SW480 (cell line): ENCODE measurements at places on chromosomes 6 and 20.

DNA sequence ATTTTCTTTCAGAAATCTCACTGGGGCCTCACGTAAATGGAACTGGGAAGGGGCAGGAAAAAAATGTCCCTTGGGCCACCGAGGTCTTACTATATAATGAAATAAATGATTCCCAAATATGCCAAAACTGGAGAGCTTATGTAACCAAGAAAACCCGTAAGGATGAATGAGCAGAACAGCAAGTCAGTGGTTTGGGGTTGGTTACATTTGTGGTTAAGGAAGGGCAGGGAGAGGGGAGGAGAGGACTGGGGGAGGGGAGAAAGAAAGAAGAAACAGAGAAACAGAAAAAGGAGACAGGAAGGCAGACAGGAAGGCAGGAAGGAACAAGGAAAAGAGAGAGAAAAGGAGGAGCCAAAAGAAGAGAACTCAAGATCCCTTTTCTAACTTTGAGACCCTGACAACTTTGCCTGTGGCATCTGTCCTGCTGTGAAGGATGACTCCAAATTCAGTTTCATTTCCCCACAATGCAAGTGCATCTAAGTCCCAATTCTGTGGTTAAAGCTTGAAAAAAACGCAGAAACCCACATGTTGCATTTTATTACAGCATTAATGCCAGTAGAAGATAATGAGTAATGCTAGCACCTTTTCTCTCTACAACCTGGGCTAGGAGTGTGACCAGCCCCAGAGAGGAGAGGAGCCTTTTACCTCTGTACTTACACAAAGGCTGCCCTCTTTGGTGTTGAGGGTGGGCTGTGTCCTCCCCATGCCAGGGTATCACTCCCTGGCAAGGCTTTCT, 10.8 kb upstream of the ARMC2 start:
- DNase-seq, result peak; percentile 28

- no peak for DNase-seq
These were observed 622.6 kb upstream of the SLC35B3 start for GRCh38 chr6:9057937-9058336.

- no peak for DNase-seq
These were observed 52.2 kb downstream of the SAMD5 start for GRCh38 chr6:147560670-147561069.

- no peak for DNase-seq
These were observed 537.9 kb downstream of the CD83 start for GRCh38 chr6:14655201-14656061.

- no peak for DNase-seq
These were observed 206.7 kb upstream of the SULF2 start for GRCh38 chr20:47991875-47992488.

DNA sequence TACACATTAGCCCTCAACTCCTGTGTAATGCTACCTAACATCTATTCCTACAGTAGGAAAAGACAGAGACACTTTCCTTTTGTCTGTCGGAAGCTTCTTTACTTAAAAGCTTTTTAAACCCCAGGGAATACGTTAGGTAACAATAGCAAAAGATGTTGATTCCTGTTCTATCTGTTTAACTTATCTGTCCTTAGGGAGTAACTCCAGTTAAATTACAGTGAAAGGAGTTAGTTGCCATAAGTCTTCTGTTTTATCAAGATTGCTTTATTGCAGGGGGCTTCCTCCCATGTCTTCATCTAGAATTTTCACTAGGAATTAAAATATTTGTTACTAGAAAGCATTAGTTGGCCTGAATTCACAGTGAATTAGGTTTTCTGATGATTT, 26.2 kb downstream of the TOP1 start:
- no peak for DNase-seq

GRCh38 chr20:19252451-19253120, 40.1 kb downstream of the SLC24A3 start:
- DNase-seq, result no peak

DNA sequence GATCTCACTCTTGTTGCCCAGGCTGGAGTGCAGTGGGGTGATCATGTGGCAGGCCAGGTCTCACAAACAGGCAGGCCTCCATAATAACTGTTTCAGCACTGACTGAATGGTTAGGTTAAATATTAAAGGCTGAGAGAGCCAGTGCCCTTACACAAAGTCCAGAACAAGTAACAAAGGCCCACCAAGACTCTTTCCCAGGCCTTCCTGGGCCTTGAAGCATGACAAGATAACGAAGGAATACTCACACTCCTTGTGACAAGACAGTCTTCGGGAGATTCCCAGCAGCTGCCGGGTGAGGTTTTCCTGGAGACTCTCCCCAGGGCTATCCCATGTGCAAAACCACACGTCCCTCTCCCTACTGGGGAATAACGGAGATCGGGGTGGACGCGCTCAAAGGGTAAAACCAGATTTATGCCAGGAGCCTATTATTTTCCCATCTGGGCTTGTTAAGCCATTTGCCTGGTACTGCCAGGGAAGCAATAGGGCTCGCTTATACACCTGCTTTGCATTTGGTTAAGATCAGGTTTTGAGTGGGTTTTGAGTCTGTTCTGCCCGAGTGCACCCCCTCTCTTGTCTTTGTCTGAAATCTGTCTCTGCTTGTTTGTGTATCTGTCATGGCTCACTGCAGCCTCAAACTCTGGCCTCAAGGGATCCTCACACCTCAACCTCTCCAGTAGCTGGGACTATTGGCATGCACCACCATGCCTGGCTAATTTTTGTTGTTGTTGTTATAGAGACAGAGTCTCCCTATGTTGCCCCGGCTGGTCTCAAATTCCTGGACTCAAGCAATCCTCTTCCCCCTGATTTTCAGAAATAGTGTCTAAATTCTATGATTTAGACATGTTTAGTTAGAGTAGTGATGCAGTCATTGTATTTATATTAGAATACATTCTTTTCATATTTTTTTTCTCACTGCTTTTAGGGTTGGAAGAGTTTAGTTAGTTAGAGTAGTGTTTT, 1.4 kb upstream of the ENPP3 start:
- no peak for DNase-seq

DNA sequence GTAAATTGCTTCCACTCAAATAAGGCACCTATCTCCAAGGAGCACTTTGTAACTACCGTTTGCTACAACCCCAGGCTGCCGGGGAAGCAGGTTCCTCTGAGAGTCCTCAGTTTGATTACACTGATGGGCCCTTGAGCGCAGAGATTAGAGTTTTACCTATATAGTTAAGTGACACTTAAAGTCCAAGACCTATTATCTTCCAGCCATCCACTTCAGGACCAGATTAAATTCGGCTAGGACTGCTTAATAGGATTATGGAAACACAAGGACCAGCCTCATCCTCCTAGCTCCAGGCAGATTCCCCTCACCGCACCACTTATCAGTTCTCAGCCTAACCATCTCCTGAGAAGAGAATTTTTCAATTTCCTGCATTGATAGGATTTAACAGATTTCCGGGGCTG, 64.7 kb upstream of the TIAM2 start:
- no peak for DNase-seq

GRCh38 chr6:2209226-2209809, 36.1 kb downstream of the GMDS start:
- peak; percentile 35 for DNase-seq

- DNase-seq, result peak; percentile 79
These were observed 844 bp downstream of the WFDC2 start for GRCh38 chr20:45470262-45470931.

DNA sequence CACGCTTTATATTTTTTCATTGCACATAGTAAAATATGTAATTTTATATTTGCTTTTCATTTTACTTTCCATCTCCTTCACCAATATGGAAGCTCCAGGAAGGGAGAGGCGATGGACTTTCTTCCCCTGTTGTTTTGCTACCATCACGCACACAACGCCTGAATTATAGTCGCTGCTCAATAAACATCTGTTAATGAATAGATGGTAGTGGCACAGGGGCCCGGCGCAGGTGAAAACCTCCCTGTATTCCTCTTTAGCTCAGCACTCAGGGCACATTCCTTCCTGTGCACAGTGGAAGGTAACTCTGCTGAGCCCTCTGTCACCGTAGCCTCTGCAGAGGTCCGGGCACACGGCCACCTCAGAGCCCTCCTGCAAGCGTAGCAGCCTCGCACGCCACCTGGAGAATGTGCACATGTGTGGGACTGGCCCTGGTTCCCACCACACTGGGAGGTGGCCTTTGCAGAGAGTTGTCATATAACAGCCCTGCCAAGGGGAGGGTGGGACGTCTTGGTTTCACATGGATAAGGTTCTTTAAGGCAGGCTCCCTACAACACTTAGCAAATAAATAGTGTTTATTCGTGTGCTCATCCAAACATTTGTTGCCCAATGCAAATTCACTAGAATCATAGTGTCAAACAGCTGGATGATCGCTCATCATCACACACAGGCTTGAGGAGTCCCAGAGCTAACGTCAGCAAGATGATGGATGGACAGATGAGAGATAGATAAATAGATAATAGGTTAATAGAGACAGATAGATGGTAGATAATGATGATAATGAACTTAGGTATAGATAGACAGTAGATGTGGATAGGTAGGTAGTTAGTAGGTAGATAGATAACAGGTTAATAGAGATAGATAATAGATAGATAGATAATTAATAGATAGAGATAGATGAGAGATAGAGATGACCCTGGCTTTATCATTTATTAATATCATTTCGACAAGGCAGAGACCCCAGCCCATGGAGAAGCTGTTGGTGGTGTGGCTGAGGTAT, 32.3 kb upstream of the AFDN start:
- DNase-seq, result no peak

- no peak for DNase-seq
These were observed 152.4 kb upstream of the MLN start for GRCh38 chr6:33956206-33956605.

DNA sequence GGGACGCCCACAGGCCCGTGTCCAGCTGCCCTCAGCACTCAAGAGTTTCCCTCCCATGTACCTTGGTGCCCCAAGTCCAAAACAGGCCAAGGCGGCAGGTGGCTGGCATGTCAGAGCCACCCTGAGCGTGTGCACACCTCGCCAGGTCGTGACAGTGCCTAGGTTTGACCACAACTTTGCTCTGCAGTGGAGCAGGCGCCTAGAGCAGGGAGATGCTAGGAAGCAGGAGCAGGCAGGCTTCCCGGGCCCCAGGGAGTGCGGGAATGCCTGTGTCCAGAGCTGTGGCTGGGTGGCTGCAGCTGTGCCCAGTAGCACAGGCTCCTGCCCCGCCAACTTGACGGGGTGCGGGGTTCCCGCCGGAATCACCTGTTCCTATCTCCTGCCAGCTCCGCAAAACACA, 380.8 kb upstream of the IMPG1 start:
- no peak for DNase-seq

- peak; percentile 76 for DNase-seq
These were observed 164.1 kb downstream of the TAF4 start for GRCh38 chr20:61901392-61902220.

GRCh38 chr6:112640891-112641290, 293.8 kb downstream of the RFPL4B start:
- no peak for DNase-seq
